Liver (tissue), 10 donors: ENCODE measurements at places on chromosomes 11 and 22. TPM values are rescaled to one million over a fixed set of nuclear protein-coding genes. Genes with fewer than 3 reads are reported as not detected.

DNA sequence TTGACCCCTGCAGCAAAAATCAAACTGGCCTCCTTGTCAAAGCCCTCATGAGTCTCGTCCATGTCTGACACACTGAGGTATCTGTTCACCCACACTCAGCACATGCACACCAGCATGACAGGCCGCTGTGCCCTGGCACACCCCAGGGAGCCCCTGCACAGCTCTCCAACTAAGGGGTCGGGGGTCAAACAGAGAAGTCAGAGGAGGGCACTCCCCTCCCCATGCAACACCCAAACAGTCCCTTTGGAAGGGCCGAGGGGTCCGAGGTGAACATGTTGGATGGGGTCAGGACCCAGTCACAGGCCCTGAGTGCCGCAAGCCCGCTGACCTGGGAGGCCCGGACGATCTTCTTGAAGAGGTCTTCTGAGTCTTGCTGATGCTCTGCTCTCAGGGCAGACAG, 14.6 kb downstream of the SUN2 start:
- peaks cover 63% of the 10 kb centered on the region for H3K36me3 ChIP-seq
- no peak overlapping the region for H3K4me3 ChIP-seq
- peaks cover 18% of the 10 kb centered on the region for H3K4me1 ChIP-seq
- H3K27ac ChIP-seq: no peak overlapping the region
- no peak for DNase-seq

DNA sequence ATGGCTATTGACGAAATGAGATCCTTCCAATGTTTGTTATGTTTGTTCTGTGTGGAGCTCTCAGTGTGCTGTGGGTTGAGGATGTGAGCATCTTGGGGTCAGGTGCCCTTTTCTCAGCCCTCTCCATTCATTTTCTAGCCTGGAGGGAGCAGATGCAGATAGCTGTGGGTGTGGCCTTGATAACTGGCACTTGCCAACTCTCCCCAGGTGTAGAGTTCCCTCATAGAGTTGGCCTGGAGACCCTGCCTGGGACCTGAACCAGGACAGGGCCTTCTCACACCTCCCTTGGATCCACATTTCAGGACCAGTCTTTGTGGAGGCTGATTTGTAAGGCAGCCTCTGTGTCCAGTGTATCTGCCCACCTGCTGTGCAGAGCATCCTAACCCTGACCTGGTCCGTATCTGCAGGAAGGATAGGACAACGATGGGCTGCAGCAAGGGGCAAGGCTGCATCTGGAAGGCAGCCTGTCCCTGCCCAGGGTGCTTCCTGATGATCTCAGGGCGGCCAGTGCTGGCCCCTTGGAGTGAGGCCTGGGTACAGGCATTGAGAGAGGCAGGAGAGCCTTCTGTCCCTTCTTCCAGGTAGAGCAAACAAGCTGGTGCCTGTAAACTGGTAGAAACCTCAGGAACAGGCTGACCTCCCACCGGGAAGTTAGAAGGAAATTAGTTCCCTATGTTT, 245.9 kb downstream of the TBC1D22A start:
- no peaks in the 10 kb centered on the region for H3K27me3 ChIP-seq
- H3K4me3 ChIP-seq: no peak overlapping the region
- H3K4me1 ChIP-seq: no peaks in the 10 kb centered on the region
- no peak overlapping the region for H3K27ac ChIP-seq
- no peak for DNase-seq

DNA sequence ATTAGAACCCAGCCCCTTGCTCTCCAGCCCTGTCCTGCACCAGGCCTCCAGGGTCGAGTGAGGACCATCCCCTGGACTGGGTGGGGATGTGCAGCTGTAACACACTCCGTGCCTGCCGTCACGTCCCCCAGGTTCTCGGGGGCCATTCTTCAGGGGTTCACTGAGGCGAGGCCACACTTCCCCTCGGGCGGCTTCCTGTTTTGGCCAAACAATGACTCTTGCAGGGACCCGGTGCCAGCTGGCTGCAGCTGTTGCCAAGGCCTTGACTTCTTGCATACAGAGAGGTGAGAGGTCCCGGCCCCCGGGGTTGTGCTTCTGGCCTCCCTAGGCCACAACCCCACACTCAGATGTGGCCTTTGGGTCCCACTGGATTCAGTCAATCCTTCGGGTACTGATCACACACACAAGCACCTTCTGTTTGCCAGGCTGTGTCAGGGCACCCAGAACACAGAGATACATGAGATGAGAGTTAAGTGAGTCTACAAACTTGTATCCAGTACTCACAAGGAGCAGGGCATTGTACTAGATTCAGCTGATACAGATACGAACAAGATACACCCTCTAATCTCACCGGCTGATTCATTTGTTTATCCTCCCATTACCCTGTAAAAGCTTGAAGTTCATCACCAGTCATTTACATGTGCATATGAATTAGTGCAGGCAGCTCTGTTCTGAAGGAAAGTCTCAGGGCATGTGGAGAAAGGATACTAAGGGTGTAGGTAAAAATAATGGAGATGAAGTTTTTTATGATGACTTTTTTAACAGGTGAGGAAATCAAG, 32.9 kb downstream of the LRRC32 start:
- H3K36me3 ChIP-seq: no peaks in the 10 kb centered on the region
- no peaks in the 10 kb centered on the region for H3K27me3 ChIP-seq

DNA sequence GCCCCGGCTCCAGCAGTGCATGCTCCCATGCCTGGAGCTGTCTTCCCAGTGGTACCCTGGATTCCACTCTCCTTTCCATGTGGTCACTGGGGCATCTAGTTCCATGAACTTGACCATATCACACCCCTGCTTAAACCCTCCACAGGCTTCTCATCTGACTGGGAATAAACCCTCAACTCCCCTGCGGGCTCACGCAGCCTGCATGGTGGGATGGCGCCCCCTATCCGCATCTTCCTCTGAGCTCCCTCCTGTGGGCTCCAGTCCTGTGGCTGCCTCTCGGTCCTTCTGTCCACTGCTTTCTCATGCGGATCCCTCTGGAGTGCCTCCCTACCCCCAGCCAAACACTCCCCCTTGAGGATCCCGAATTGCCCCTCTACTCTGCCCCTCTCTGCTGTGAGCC, 41.4 kb upstream of the TTLL12 start:
- peaks cover 18% of the 10 kb centered on the region for H3K4me1 ChIP-seq
- H3K36me3 ChIP-seq: no peaks in the 10 kb centered on the region
- H3K27me3 ChIP-seq: no peaks in the 10 kb centered on the region
- peak; percentile 57 for DNase-seq

GRCh38 chr11:2136209-2136951, 2.8 kb downstream of the IGF2 start:
- H3K4me1 ChIP-seq: peaks cover 15% of the 10 kb centered on the region
- DNase-seq: no peak
- H3K36me3 ChIP-seq: peaks cover 25% of the 10 kb centered on the region
- H3K27ac ChIP-seq: no peak overlapping the region
- H3K4me3 ChIP-seq: no peak overlapping the region

DNA sequence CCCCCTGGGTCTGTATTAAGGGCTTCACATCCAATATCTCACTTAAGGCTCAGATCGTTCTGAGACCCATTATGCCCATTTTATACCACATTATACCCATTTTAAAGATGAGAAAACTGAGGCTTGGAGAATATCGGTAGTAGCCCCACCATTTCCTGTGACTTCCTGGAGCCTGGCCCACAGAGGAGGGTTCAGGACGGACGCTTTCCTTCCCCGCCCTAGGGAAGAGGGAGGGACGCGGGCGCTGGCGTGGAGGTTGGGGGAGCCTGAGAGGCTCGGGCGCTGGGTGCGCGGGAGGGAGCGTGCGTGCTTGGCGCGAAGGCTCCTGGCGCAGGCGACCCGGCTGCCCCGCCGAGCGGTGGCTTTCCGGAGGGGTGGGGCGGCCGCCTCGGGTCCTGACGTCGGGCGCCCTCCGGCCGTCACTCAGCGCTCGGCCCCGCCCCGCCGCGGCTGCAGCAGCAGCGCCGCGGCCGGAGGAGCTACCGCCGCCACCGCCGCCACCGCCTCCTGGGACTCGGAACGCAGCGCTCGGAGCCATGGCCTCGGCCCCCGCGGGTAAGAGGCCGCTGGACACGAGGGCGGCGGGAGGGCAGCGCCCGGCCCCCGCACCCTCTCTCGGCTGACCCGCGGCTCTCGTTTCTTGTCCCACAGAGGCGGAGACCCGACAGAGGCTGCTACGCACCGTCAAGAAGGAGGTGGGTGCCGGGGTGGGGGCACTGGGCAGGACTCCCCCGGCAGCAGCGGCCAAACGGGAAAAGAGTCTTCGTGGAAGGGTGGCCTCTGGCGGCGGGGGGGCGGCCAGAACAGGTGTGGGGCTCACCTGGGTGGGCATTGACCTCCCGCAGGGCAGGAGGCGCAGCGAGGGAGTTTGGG, at the start of gene SGSM1:
SGSM1 (plus strand) TSS at position 422 of the 873 bp plus-strand sequence; CDS start at position 537, 115 bp downstream.
- H3K36me3 ChIP-seq: no peaks in the 10 kb centered on the region
- peaks cover 10% of the 10 kb centered on the region for H3K4me1 ChIP-seq
- peak; percentile 78 for DNase-seq
- no peak within 1 kb of the TSS for H3K4me3 ChIP-seq
- H3K27me3 ChIP-seq: no peaks in the 10 kb centered on the region

- no peaks in the 10 kb centered on the region for H3K36me3 ChIP-seq
- H3K4me1 ChIP-seq: no peaks in the 10 kb centered on the region
- no peak overlapping the region for H3K27ac ChIP-seq
- no peak for DNase-seq
Observed at GRCh38 chr11:83691451-83691950, 405.3 kb upstream of the CCDC90B start.

GRCh38 chr22:49011769-49012648, 815.7 kb downstream of the BRD1 start:
- H3K36me3 ChIP-seq: no peaks in the 10 kb centered on the region
- DNase-seq: no peak
- no peak overlapping the region for H3K4me3 ChIP-seq
- no peak overlapping the region for H3K27ac ChIP-seq
- H3K4me1 ChIP-seq: no peaks in the 10 kb centered on the region

- no peaks in the 10 kb centered on the region for H3K36me3 ChIP-seq
- no peak overlapping the region for H3K27ac ChIP-seq
- H3K27me3 ChIP-seq: no peaks in the 10 kb centered on the region
Observed at GRCh38 chr11:28071305-28071704, 36.7 kb downstream of the KIF18A start.

DNA sequence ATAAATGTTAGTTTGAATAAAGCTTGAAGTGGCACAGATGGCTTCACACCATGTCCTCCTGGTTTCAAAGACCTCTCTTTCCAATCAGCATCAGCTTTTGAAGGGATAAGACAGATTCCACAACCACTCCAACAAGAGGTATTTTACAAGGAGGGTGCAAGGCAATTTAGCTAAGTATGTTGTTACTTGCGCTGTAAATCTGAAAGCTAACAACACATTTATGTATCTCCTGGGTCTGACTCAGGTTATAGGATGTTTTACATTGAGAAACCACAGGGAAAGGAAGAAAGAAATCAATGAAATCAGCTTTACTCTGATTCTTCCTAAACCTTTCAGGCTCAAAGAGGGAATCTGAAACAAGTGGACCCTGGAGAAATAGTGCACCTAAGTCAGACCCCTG, 12.1 kb downstream of the CWC15 start:
- H3K4me1 ChIP-seq: no peaks in the 10 kb centered on the region
- H3K27ac ChIP-seq: no peak overlapping the region
- H3K4me3 ChIP-seq: no peak overlapping the region
- no peaks in the 10 kb centered on the region for H3K27me3 ChIP-seq

GRCh38 chr11:34165786-34166555, 60.5 kb downstream of the NAT10 start:
- no peaks in the 10 kb centered on the region for H3K4me1 ChIP-seq
- peaks cover 77% of the 10 kb centered on the region for H3K36me3 ChIP-seq

GRCh38 chr11:43992834-43993637, 50.6 kb downstream of the C11orf96 start:
- H3K4me3 ChIP-seq: no peak overlapping the region
- H3K4me1 ChIP-seq: peaks cover 8% of the 10 kb centered on the region
- no peaks in the 10 kb centered on the region for H3K36me3 ChIP-seq
- no peak for DNase-seq
- no peaks in the 10 kb centered on the region for H3K27me3 ChIP-seq

- H3K36me3 ChIP-seq: no peaks in the 10 kb centered on the region
- no peaks in the 10 kb centered on the region for H3K27me3 ChIP-seq
- no peak overlapping the region for H3K4me3 ChIP-seq
- H3K4me1 ChIP-seq: no peaks in the 10 kb centered on the region
Observed at GRCh38 chr11:35208795-35209194, 69.8 kb downstream of the CD44 start.

- H3K4me1 ChIP-seq: no peaks in the 10 kb centered on the region
- no peak overlapping the region for H3K27ac ChIP-seq
- no peak overlapping the region for H3K4me3 ChIP-seq
Observed at GRCh38 chr22:20624161-20624616, 116.8 kb downstream of the MED15 start.

GRCh38 chr11:116302756-116303155, 470.0 kb downstream of the BUD13 start:
- no peaks in the 10 kb centered on the region for H3K36me3 ChIP-seq
- H3K4me1 ChIP-seq: no peaks in the 10 kb centered on the region
- no peak for DNase-seq

DNA sequence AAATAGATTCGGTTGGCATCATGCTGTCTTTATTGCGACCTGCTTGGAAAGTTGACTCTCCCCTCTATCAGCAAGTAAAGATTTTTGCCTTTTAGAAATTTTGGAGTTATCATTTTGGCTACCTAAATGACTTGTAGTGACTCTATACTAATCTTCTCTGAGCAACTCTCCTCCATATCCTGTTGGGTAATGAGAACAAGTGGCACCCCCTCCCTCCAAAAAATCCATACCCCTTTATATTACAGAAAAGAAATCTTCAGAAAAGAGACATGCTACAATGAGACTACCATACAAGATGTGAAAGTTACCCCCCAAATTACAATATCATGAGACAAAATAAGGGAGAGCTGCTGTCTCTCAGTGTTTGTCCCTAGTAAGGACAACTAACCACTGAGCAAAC, 1.2 kb downstream of the JAML start:
- H3K27me3 ChIP-seq: no peaks in the 10 kb centered on the region
- H3K27ac ChIP-seq: no peak overlapping the region
- H3K36me3 ChIP-seq: peaks cover 3% of the 10 kb centered on the region
- no peak for DNase-seq
- H3K4me1 ChIP-seq: no peaks in the 10 kb centered on the region
- H3K4me3 ChIP-seq: no peak overlapping the region

DNA sequence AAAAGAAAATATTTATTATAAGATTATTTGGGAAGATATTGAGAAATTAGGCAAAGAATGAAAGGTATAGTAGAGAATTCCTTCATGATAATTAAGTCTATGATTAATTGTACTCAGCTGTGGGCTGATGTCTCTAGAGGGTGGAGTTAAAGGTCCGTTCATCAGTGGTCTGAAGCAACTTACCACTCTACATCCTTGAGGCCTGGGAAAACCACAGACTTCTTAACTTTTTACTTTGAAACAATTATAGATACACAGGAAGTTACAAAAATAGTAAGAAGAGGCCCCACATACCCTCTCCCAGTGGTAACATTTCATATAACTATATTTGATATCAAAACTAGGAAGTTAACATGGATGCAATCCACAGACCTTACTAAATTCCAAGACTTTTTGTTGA, 167.0 kb upstream of the NECTIN1 start:
- no peaks in the 10 kb centered on the region for H3K36me3 ChIP-seq
- DNase-seq: no peak
- H3K27ac ChIP-seq: no peak overlapping the region
- no peaks in the 10 kb centered on the region for H3K27me3 ChIP-seq
- H3K4me1 ChIP-seq: no peaks in the 10 kb centered on the region

GRCh38 chr11:121221496-121222200, 70.9 kb upstream of the SC5D start:
- H3K27ac ChIP-seq: no peak overlapping the region
- H3K36me3 ChIP-seq: no peaks in the 10 kb centered on the region
- no peaks in the 10 kb centered on the region for H3K4me1 ChIP-seq
- H3K4me3 ChIP-seq: no peak overlapping the region

CCDC83 gene
- polyA plus RNA-seq: not detected

DNHD1 gene
- 6.3 TPM for polyA plus RNA-seq

PHOX2A gene
- polyA plus RNA-seq: not detected

PPARA gene
- polyA plus RNA-seq: 35.1 TPM

OVOL1 gene
- not detected for polyA plus RNA-seq

GGT1 gene
- polyA plus RNA-seq: 147 TPM

MPZL2 gene
- polyA plus RNA-seq: 8.4 TPM

RAG2 gene
- polyA plus RNA-seq: not detected

APOA4 gene
- 90.5 TPM for polyA plus RNA-seq

ACR gene
- 0.14 TPM for polyA plus RNA-seq

FUT4 gene
- polyA plus RNA-seq: 0.47 TPM

NXPE4 gene
- not detected for polyA plus RNA-seq
